ENCODE measurements at places on chromosomes 16 and 17. TPM values are rescaled to one million over a fixed set of nuclear protein-coding genes. Genes with fewer than 3 reads are reported as not detected.

The GAS7 gene
- polyA plus RNA-seq: 32.7 TPM

The HID1 gene
- 13.4 TPM for polyA plus RNA-seq

The NPTX1 gene
- polyA plus RNA-seq: 2.3 TPM

The NUPR1 gene
- polyA plus RNA-seq: 549 TPM

The STX1B gene
- polyA plus RNA-seq: 0.47 TPM

The GAS2L2 gene
- 0.09 TPM for polyA plus RNA-seq

The GABARAPL2 gene
- 168 TPM for polyA plus RNA-seq

The TBC1D3B gene
- polyA plus RNA-seq: 2.1 TPM

The KIFC3 gene
- 23.7 TPM for polyA plus RNA-seq

The SLC5A11 gene
- polyA plus RNA-seq: 0.03 TPM

DNA sequence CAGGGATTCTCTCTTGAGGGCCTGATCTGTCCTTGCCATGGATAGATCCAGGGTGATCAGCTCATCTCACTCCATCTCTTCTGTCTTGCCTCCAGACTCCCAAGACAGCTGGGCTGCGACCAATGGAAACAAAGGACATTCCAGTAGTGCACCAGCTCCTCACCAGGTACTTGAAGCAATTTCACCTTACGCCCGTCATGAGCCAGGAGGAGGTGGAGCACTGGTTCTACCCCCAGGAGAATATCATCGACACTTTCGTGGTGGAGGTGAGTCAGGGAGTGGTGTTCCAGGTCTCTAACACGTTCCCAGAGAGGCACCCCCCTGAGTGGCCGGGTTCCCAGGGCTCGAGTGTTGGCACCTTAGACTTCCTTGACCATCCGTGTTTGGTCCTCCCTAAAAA, 29.5 kb downstream of the PLCD3 start:
- no peak for DNase-seq

- no peak for DNase-seq
Measured at GRCh38 chr16:57145046-57146021, 40.5 kb downstream of the PSME3IP1 start.

GRCh38 chr16:19810817-19811731, 73.6 kb downstream of the GPRC5B start:
- DNase-seq: no peak

- DNase-seq: no peak
Measured at GRCh38 chr17:37295888-37296287, 79.9 kb upstream of the C17orf78 start.

DNA sequence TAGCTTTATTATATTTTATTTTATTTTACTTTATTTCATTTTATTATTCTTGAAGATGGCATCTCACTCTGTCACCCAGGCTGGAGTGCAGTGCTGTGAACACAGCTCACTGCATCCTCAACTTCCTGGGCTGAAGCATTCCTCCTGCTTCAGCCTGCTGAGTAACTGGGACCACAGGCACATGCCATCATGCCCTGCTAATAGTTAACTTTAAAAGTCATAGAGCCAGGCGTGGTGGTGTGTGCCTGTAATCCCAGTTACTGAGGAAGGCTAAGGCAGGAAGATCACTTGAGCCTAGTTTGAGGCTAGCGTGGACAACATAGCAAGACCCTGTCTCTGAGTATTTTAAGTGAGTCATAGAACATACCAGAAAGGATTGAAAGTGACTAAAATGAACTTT, 38.7 kb downstream of the ESRP2 start:
- no peak for DNase-seq

GRCh38 chr17:64107500-64108236, 22.3 kb downstream of the ERN1 start:
- no peak for DNase-seq

DNA sequence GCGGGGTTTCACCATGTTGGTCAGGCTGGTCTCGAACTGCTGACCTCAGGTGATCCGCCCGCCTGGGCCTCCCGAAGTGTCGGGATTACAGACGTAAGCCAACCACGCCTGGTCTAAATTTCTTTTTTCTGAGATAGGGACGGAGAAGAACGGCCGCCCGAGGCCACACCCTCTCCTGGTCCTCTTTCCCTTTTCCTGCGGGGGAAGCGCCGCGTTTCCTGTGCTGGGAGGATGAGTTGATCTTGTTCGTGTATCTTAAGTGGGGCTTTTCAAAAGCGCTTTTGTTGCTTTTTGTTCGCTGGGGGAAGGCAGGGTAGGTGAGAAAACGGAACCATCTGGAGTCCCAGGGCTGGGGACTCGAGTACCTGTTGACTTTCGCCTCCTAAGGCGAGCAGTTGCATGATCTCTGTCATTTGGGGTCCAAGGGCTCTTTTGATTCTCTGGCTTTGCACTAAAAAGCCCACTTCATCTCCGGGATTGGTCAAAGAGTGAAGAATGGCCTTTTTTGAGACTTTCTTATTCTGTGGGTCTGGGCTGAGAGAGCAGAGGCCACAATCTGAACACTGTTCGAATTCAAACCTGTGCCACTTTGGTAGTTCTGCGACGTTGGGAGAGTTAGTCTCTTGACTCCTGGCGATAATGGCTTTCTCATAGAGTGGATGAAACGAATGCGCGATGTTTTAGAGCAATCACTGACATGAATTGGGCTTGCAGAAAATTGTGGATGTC, 1.3 kb downstream of the FUS start:
- DNase-seq: no peak

- no peak for DNase-seq
Measured at GRCh38 chr16:30085247-30085646, 6.5 kb downstream of the TBX6 start.

GRCh38 chr17:46719891-46720290, 98.6 kb downstream of the WNT3 start:
- no peak for DNase-seq

DNA sequence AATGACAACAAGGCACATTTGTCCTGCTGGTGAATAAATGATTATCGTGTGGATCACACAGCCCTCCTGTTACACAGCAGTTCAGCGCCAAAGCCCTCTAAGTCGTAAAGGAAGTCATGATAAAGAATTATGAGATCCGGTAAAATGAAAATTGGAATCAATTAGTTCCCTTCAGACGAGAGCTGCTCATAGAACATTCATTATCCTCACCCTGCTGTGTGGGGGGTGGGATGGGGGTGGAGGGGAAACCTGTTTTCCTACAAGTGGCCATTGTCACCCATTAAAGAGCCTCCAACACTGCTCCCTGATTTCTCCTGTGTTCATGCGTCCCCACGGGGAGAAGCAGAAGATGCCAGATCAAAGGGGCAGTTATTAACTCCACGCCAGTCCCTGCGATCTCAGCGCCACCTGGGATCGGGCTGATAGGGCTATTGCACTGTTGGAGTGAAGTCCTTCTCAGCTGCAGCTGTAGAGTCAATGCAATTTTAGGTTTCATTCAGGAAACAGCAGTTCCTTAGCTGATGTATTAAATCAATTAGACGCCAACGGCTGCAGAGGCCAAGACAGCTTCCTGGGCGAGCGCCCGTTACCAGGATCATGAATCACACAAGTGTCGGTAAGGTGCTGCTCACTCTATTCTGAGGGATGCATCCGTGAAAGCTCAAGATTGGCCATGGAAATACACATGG, 19.2 kb upstream of the CACNG4 start:
- no peak for DNase-seq

DNA sequence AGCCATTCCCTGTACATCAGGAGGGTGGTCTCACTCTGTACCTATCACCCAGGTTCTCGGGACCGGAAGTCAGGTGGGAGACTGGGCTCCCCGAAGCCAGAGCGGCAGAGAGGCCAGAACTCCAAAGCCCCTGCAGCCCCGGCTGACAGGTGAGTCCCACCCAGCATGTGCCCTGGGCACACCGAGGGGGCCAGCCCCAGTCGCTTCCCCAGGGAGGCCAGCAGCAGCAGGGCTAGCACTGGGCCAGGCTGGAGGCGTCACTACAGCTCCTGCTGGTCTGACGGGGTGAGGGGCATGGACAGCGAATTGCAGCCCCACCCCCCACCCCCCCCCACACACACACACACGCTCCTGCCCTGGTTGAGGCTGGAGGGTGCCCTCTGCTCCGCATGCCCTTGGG, 7.9 kb upstream of the IL17C start:
- no peak for DNase-seq

GRCh38 chr16:84339766-84340165, 28.6 kb upstream of the ATP2C2 start:
- DNase-seq: no peak

DNA sequence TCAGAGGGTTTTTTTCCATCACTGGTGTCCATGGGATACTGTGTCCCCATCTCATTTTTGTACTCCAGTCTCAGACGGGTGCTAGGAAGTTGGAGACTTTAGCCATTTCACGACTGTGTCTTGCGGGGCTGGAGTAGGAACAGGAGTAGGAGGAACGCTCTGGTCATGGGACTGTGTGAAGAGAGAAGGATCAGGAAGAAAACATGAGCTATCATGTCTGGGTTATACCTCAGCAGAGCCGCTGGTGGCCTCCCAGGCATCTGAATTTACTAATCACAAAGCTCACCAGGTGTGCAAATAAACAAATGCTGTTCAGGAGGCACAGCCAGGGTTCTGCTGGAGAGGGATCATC, 225.4 kb downstream of the SEC14L1 start:
- no peak for DNase-seq

DNA sequence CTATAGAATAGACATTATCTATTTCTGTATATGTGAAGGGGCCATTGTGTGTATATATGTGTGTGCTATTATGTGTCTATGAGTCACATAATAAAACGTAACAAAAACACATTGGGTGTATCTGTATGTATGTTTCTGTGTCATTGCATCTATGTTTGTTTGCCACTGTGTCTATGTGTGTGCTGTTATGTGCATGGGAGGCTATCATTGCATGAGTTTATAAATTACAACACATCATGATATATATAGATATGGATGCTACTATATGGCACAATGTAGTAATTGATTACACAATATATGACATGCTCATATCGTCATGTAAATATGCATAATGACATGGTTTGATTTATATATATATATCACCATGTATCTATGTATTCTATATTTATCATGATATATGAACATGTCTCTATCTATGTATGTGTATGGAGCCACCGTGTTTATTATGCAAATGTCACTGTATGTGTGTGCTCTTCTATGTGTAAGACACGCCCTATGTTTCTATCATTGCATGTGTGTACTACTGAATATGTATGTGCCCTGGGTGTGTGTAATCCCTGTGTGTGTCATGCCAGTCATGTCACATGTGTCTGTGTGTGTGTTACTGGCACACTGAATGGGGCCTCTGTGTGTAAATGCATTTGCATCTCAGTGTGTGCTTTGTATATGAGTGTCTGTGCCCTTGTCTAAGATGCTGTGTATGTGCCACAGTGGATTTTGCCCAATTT, 1.4 kb upstream of the TSPOAP1 start:
- no peak for DNase-seq
